ENCODE measurements at places on chromosomes 2 and 18.

GRCh38 chr2:73703675-73704074, 33.5 kb downstream of the TPRKB start:
- DNase-seq, result no peak

DNA sequence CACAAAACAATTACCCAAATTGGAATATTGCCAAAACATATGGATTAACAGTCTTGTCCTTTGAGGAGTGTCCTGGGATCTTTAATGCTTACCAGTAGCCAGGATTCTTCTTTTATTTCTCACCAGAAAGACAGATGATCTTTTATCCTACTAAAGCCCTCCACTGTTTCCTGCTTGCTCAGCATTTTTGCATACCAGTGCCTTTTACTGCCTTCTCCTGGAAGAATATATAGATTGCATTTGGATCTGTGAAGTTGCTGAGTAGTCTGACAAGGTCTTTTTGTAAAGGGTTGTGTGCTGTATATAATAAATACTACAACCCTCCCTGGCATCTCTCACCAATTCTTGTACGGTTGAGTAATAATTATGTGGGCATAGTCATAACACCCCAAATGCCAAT, 652.2 kb downstream of the LRRTM4 start:
- DNase-seq, result no peak

DNA sequence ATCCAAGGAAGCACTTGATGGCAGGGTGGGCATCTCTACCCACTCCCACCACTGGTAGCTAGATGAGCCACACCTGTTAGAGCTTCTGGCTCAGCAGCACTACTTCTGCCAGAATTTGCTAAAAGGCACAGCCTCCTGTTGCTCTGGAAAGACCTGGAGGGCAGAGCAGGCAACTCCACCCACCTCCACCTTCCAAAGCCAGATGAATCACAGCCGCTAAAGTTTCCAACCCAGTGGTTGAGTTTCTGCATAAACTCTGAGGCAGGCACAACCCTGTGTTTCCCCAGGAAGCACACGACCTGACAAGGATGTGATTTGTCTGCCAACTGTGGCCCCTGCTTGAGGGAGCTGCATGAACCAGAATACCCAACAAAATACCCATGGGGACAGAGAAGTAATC, 111.6 kb upstream of the GCFC2 start:
- no peak for DNase-seq

DNA sequence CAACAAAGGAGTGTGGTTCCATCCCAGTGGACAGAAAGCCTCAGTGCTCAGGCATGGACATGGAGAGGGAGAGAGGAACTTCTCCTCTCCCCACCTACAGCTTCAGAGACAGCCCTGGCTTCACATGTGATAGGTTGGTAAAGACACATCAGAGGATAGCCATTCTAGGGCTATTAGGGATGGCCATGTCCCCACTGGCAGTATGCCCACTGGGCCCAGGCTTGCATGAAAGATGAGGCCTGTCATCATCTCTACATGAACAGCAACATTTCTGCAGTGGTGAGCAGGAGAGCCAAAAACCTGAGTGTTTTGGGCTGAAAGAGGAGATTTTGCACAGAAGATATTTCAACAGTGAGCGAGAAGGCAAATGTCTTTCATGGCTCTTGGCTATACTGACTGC, 517.2 kb downstream of the NR4A2 start:
- no peak for DNase-seq

DNA sequence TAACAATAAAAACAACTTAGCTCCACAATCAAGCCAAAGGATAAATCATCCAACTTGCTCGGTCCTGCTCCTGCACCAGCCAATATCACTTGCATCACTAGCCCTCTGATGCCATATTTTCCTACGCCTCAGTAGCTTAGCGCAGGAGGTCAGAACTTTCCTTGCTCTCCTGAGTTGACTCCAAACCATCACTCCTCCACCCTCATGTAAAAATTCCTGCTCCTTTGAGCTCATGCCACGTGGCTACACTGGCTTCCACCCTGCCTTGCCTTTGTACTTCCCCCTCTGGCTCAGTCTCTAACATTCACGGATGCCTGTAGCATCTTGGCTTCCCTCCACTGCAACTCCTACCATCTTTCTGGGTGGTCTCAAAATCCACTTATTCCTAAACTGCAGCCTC, 25.2 kb downstream of the AAK1 start:
- DNase-seq, result no peak

GRCh38 chr18:46313521-46313920, 209.3 kb downstream of the HAUS1 start:
- DNase-seq, result no peak

DNA sequence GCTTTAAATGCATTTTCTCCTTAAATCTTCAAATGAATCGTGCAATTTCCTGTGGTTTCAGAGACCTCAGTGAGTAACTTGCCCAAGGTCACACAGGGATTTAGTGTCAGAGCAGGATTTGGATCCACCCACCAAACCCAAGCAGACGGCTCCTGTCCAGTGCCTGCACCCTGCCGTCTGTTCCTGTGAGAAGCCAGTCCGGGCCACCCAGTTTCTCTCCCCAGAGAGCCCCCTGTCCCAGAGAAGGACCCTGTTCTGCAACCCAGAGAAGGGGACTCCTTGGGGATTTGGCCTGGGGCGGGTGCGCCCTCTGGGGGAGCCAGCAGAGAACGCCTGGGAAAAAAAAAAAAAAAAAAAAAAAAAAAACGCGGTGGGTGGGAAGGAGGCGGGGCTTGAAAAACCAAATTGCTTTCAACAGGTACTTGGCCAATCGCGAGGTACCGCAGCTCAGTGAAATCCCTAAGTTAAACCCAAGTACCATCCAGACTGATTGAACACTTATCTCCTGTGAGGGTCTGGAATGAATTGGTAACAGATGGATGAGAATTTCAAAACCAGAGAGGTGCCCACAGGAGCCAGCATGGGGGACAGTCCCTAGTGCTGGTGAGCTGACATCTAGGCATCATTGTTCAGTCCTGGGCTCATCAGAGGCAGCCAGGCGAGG, 30.9 kb upstream of the REEP1 start:
- no peak for DNase-seq

DNA sequence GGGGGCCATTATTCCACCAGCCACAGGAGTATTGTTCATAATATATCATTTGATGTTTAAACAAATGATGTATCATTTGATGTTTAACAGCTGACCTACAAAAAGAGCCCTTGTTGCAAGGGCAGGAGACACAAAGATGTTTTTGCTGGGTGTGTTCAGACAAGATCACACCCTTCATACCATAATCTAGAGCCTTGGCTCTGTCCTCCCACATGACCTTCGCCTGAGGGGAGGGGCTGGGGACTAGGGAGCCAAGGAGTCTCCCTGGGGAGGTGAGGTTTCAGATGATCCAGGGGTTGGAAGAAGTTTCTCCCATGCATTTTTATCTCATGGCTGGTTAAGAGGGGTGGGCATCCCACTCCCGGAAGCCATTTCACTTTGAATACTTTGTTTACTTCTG, 33.5 kb downstream of the CDC42EP3 start:
- DNase-seq, result no peak

GRCh38 chr2:141041281-141041680, 1089.5 kb downstream of the LRP1B start:
- DNase-seq, result no peak

DNA sequence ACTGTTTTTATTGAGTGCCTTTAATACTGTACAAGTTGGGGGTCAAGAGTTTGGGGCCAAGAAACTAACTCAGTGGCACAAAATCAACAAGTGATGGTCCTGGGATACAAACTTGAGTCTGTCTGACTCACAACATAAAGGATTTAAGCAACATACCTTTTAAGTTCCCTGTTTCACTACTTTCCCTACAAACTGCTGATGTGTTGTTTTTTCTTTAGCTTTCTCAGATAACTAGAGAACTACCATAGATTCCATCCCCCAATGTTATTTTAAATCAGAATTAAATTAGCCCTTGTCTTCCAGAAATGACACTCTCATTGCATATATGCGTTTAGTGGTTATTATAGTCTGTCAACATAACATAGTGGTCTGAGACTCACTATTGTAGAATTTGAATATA, 58.1 kb upstream of the TTC21B start:
- DNase-seq, result no peak

DNA sequence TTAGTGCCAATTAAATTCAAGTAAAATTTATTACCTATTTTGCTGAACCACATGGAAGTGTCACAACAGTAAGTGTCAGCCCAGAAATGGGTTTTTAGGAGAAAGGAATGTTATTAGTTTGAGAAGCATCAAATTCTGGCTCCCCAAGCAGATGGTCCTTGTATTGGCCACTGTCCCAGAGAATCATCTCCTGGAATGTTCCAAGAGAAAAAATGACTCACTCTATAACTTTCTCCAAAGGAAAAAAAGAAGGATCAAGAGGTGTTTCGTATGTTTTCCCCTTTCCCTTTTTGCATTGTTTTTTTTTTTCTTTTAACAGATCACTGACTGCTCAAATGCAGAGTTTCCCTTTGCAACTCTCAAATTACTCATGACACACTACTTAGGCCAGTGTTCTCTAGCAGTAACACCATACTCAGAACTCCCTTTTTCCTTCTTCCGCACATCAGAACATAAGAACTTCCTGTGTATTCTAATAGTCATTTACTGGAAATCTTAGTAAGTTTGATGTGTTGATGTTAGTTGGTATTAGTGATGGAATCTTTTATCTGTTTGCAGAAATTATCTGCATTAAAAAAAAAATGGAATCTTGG, 390.3 kb downstream of the GPD2 start:
- no peak for DNase-seq

- no peak for DNase-seq
Measured at GRCh38 chr18:74631623-74632350, 34.1 kb downstream of the ZNF407 start.

- DNase-seq, result no peak
Measured at GRCh38 chr2:68432696-68433658, 34.1 kb downstream of the FBXO48 start.

- no peak for DNase-seq
Measured at GRCh38 chr2:83817511-83817910, 641.6 kb downstream of the SUCLG1 start.

GRCh38 chr2:111120253-111121027, at the start of gene BCL2L11:
Gene BCL2L11, plus strand, starts transcription at chr2:111120914. Its CDS starts 2,832 bp downstream, at chr2:111123746.
- DNase-seq, result no peak

- DNase-seq, result no peak
Measured at GRCh38 chr2:60544954-60545560, 8.4 kb downstream of the BCL11A start.

- no peak for DNase-seq
Measured at GRCh38 chr18:79519751-79520477, 124.2 kb downstream of the NFATC1 start.
